Stimulated activated CD4-positive, alpha-beta T cell treated with anti-CD3 and anti-CD28 coated beads, TNF-alpha, amount 100 ng/mL, for 4 hours (primary cell): ENCODE measurements at places on chromosomes 5 and 9.

- DNase-seq, result no peak
Observed at GRCh38 chr9:76900884-76901440, 5.0 kb downstream of the PRUNE2 start.

- DNase-seq, result no peak
Observed at GRCh38 chr5:56671571-56671970, 143.8 kb upstream of the MAP3K1 start.

GRCh38 chr5:148998174-148998797 lies 64.6 kb downstream of the SH3TC2 start:
- DNase-seq, result no peak

- DNase-seq, result no peak
Observed at GRCh38 chr5:58813855-58814254, 231.0 kb downstream of the RAB3C start.

DNA sequence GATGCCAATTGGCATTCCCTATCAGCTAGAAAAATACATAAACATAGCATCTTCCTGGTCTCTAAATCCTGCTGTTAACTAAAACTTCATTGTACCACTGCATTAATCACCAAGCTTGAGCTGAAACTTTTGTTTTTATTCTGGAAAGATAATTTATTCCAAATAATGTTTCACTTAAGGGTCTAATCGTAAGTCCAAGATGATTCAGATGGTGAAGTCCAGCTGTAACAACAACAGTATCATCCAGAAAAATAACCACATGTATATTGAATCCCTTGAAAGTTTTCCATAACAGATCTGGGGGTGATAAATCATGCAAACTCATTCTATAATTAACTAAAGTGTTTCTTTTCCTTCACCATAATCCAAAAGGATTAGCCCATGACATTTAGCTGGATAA lies 23.9 kb downstream of the RORB start:
- no peak for DNase-seq

DNA sequence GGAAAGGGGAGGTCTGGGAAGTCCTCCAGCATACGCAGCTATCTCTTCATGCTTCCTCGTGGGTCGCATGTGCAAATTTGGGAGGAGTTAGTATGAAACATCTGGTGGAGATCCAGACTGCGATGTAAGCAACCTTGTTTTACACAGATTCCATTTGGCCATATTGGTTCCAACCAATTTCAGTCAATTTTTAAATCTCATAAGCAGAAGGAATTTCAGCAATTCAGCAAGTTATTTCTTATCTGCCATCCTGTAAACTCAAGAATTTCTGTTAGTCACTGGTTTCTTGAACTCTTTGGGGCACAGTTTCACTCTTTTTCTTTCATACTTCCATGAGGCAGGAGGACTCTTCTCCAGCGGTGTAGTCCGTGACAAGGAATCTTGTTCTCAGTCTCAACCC lies 130.4 kb upstream of the CLINT1 start:
- no peak for DNase-seq
